Activated CD8-positive, alpha-beta T cell treated with anti-CD3 and anti-CD28 coated beads for 36 hours (primary cell): ENCODE measurements at places on chromosomes 2 and 18.

DNA sequence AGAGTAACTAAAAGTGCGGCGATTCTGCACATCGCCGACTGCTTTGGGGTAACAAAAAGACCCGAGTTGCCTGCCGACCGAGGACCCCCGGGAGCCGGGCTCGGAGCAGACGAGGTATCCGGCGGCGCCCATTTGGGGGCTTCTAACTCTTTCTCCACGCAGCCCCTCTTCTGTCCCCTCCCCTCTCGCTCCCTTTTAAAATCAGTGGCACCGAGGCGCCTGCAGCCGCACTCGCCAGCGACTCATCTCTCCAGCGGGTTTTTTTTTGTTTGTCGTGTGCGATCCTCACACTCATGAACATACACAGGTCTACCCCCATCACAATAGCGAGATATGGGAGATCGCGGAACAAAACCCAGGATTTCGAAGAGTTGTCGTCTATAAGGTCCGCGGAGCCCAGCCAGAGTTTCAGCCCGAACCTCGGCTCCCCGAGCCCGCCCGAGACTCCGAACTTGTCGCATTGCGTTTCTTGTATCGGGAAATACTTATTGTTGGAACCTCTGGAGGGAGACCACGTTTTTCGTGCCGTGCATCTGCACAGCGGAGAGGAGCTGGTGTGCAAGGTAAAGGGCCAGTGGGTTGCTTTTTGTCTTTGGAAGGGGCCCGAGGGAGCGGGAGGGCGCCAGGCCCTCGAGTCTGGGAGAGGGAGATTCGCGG lies 1.4 kb downstream of the TRIB2 start:
- peak; percentile 34 for DNase-seq

- no peak for DNase-seq
Measured at GRCh38 chr18:68564351-68564750, 150.6 kb downstream of the TMX3 start.

DNA sequence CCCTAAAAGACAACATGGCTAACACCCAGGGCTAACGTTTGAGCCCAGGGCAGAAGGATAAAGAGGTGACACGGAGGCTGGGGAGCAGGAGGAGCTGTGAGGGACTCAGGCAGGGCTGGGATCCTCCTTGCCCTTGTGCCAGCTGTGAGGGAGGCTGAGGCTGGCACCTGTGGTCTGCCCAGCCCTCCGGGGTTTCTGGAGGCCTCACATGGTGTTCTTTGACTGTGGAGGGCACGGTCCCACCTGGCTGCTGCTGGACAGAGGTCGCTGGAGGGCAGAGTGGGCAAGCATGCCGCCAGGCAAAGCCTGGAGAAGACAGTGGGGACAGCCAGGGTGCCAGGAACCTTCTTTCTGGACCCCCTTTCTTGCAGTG lies 26.8 kb upstream of the CNNM3 start:
- DNase-seq = no peak

DNA sequence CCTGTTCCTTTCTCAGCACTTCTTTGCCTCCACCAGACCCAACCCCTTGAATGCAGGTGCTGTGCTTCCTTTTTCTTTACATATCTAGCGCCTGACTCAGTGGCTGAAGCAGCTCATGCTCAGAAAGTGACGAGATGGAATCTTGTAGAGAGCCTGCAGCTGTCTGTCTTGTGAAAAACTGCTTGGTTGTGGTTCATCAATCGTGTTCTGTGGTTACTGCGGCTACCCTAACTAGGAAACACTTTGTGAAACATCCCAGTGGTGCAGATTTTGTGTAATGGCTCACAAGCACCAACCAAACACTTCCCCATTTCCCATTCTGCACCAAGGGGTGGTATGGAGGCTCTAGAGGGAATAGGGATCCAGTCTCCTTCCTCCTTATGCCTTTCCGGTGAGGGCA lies 307.2 kb upstream of the MMADHC start:
- no peak for DNase-seq

GRCh38 chr2:233023007-233023760 lies 9.3 kb upstream of the NEU2 start:
- DNase-seq = no peak

DNA sequence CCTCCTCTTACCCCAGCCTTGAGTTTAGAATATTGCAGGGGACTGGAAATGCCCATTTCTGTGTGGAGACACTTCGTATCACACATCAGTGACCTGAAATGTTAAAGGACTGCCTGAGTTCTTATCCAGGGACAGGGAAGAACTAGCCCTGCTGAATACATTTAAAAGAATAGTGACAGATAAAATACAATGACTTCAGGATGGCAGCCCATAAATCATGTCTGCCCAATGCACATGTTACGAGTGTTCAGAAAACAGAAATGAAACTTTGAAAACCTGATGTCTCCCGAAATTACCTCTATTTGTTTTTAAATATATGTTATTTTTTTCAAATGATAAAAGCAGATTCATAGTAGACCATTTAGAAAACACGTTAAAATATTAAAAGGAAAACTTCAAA lies 22.3 kb upstream of the RAB12 start:
- DNase-seq = no peak

GRCh38 chr2:54963476-54963875 lies 86.8 kb downstream of the RTN4 start:
- DNase-seq = no peak

- DNase-seq = no peak
Measured at GRCh38 chr2:161088658-161089350, 71.4 kb upstream of the TANK start.

DNA sequence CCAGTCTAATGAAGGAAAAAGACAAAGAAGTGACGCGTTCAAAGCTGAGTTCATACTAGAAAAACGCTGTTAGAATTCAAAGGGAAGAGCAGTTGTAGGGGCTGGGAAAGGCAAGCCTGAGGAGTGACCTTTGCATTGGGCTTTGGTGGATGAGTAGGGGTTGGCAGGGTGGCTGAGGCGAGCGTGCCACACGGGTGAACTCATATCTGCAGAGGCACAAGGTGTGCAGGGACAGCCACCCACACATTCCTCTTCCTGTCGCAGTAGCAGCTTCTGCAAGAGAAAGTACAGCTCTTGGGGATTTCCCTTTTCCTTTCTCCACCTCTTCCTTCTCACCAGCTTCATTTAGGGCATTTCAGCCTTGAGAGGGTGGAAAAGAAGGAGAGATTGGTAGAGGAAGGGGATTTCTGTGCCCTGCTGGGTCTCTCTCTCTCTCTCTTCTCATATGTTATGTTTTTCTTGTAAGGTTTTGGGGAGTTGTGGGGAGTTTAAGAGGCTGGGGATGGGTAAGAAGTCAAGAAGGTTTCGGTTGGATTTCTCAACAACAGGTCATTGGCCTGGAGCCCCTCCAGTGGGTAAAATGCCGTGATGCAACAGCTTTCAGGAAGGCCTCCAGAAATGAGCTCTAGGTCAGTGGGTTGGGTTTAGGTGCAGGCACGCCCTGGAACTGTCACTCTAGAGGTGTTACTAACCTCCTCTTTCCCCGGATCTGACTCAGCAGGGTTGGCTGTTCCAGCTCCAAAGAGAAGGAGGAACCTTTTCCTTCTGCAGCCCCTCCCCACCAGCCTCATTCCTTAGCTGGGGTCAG lies 40.1 kb downstream of the ODC1 start:
- DNase-seq = peak; percentile 86

GRCh38 chr2:161273038-161273760 lies 35.0 kb upstream of the PSMD14 start:
- peak; percentile 34 for DNase-seq

DNA sequence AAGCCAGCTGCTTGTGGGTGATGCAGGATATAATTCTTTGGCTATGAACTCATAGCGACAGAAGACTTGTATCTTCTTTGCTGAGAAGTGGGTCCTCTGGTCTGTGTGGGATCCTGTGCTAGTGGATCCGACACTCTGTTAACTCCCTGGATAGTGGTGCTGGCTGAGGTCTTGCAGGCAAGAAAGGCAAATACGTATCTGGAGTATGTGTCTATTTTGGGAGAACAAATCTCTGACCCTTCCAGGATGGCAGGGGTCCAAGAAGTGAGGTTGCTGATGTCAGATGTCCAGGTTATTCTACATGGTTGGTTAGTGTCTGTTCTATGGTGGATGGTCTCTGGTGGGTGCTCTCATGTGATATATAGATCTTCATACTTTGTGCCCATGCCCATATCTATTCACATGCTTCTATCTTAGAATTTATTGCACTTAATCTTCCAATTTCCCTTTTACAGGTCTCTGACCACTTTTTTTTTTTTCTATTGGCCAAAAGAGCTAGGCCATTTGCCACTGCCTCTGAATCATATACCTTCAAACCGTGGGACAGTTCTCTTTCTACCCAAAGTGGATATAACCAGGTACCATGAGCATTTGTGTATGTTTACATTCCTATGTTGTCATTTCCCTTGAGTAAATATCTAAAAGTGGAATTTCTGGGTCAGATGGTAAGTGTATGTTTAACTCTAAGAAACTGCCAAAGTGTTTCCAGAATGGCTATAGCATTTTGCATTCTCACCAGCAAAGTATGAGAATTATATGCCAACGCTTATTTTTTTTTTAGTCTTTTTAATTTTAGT lies 45.1 kb upstream of the RBMS1 start:
- DNase-seq = no peak

DNA sequence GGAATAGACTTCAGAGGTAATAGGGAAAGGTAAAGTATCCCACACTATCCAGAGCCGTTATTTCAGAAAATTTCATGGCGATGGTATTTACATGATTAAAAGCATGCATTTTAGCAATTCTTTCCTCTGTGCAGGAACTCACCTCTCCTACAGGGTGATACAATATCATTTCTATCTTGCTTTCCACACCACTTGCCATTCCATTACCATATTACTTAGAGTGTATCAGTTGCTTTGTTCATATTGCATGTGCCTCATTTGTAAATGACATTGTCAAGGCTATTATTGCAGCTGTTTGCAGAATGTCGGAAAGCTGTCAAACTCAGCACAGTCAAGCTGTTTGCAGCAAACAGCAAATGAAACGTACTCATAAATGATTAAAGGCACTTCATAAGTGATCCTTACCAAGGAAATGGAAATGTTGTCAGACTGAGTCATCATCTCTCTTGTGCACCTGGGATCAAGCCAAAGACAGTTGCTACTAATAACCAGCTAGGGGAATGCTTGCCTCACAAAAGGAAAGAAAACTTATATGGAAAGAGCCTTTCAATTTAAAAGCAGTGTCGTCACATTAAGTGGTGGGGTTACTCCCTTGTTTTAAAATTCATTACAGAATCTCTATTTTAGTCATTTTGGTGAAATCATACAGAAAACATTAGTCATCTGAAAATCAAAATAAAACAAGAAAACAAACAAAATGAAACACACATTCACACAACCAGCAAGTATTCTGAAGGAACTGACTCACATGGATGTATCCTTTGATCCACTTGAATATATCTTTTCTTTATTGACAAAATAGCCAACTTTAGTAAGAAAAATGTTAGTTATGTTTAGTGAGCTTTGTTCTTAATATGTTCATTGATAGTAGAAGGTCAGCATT lies 1064.1 kb upstream of the CNTNAP5 start:
- DNase-seq = no peak

GRCh38 chr2:155696571-155696970 lies 636.0 kb downstream of the NR4A2 start:
- no peak for DNase-seq

GRCh38 chr2:231573698-231574421 lies 18.8 kb upstream of the TEX44 start:
- DNase-seq = no peak

DNA sequence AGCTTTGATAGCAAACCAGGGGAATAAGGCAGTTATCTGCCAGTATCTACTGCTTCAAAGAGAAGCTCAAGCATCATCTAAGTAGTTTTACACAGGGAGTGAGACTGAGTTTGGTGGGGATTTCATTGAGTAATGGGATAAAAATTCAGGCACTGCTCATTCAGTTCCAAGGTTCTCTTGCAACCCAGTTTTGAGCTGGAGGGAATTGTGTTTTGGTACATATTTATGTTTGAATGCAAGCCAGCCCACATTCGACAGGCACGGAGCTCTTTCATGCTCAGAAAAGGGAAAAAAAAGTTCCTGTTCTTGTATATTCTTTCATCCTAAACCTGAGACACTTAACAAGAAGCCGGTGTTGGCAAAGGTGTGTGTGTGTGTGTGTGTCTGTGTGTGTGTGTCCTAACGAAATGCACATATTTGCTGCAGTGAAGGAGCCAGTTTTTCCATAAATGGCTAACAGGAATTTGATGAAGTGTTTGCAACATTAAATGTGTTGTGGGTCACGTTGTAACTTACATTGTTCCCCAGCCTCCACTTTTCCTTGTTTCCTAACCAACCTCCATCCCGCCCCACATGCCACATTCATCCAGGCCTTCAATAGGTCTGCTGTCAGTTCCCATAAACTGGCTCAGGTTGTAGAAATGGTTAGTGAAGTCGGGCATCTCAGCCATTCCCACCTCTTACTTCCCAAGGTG lies 311.1 kb downstream of the TXNL1 start:
- no peak for DNase-seq
